ENCODE measurements at places on chromosomes 2 and 18.

DNA sequence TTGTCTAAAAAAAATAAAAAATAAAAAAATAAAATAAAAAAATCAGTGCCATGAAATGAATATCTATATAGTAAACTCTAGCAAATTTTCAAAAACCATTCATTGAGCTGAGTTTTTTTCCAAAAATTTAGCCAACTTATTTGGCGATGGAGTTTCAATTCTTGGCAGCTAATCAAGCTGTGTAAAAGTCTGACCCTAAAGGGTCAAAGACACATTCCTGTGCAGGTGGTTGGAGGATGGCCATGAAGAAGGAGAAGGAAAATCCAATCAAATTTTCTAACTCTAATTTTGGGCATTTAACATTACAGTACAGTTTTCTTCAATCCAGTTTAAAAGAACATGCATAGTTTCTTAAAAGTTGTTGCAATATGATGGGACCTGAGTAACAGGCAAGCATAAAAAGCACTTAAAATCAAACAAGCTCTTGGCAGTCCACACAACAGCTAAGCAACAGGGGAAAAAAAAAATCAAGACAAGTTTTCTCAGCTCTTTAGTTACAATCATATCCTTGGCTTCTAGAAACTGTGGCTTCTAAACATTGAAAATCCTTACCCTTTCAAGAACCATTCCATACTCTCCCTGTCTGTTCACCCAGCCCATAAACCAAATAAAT, 54.5 kb downstream of the ACVR1 start:
- no peak for DNase-seq

DNA sequence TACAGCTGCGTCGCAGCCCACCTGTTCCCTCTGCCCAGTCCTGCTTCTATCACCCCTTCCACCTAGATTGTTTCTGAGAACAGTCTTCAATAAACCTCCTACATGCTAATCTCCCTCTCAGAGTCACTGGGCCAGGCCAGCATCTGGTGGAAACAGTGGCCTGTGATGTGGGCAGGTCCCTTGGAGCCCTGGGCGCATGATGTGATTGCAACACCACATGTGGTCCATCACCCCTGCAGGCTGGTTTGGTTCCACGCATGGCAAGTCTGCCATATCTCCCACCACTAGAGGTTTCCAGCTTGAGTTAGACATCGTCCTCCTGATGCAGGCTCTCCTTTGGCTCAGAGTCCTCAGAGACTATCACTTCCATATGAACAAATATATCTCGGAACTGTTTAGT, 83.5 kb downstream of the PRKCE start:
- DNase-seq, result no peak

DNA sequence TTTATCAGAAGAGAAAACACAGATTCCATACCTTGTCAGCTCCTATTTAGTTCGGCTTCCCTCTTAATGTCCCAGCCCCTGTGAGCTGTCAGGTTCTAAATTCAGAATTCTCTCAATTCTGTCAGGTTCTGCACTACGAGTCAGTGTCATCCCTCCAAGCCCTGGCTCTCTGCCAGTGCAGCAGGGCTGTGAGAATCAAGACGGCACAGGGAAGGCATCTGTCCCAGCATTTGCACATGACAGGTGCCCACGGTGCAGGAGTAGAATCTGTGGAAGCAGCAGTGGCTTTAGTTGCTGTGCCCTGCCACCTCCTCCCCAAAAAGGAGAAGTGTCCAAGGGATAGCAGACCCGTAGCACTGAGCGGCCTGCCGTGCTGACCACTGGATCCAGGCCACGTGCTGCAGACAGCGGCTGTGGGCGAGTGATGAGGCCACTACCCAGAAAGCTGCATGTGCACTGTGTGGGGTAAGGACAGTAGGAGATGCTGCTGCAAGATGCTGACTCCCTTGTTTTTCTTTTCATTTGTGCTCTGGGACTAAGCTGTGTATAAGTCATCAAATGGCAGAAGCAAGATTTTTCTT, 12.8 kb downstream of the RBFA start:
- DNase-seq, result no peak

- DNase-seq, result no peak
Measured at GRCh38 chr2:45052388-45052928, 43.2 kb upstream of the SIX2 start.

GRCh38 chr2:224638301-224638823, 53.2 kb upstream of the CUL3 start:
- DNase-seq, result peak; percentile 67

DNA sequence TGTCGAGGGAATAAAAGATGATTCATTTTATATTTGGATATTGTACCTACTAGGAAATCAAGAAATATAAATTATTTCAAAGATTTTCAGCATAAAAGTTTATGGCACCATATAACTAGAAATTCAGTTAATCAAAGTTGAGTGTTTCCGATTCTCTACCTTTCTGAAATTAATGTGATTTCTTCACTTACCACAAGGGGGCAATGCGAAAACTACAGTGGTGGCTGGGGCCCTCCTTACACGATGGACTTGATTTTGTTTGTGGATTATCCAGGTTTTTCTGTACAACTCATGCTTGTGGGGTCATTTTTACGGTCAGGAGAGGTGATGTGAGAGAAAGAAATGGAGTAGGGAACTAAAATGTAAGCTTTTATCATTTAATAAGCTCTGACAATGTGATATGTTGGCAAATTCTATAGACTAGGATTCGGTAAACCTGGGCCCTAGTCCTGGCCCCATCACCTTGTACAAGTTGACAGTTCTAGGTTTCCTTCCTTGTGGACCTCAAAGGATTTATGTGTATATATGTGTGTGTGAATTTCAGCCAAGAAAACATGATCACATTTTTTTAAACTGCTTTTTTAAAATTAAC, 47.6 kb downstream of the G6PC2 start:
- DNase-seq, result peak; percentile 21

DNA sequence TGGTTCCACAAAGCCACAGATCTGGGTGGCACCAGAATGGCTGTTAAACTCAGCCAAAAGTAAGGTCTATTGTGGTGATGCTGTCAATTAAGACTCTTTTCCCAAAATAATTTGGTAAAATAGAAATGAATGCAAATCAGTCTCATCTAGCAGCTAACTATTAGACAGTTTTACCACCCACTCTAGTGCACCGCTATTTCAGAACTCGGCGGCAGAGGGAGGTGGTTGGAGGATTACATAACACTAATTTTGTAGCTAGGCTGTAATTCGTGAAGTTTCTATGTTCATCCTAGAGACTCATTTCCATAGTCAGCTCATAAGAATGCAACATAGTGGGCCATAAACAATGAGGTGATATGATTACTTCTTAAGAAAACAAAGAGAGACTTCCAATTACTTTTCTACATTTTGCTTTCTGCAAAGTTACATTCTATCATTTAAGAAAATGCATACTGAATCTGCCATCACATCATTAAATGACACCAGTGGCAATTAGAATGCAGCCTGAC, 413.8 kb downstream of the FBXO15 start:
- no peak for DNase-seq

DNA sequence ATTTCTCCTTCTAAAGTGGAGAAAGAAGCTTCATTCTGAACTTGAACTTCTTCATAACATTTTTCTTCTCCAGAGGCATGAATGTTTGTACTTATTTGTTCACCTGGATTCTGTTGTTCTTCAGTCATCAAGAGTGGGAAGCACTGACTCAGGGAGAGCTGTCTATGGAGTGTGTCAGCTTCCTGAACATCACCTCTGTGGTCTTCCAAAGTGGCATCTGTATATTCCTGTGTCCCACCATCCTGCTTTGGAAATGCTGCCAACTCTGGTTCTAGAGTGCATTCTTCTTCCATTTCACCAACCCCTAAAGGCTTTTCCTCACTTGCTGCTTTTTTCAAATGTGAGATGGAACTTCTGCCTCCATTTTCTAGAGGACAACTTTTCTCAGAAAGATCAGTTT, 59.5 kb downstream of the TTN start:
- DNase-seq, result no peak

GRCh38 chr18:76935722-76936337, 113.5 kb downstream of the ZNF236 start:
- no peak for DNase-seq

DNA sequence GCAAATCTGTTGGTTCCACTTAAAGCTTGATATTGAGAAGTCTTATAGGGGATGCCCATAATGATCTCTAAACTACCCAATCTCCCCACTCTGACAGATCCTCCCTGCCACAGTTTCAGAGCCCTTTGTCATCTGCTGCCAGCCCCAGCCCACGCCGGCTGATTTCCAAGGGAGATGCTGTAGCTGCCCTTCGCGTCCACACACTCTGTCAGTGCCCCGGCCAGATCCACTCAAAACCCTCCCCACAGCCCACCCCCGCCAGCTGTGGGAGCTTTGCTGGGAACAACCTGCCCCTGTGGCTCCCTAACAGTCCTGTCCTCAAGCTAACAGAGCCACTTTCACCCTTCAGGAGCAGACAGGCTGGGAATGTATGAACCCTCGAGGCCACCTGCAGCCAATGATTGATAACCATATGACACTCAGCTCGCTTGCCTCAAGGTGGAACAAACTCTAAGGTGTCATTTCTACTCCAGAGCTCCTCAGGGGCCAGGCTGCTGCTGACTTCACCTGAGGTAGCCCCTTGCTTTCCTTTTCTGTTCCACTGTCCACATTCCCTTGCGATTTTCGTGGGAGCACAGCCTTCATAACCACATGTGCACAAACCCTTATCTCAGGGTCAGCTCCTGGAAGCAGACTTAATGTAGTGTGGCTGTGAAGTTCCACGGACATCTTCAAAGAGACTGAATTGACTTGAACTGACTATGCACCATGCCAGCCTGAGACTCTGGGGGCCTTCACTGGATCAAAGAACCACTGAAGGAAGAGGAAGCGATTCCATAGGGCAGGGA, 92.6 kb upstream of the LGALSL start:
- DNase-seq, result no peak

GRCh38 chr2:36356298-36356989, 866 bp downstream of the CRIM1 start:
- DNase-seq, result peak; percentile 66

DNA sequence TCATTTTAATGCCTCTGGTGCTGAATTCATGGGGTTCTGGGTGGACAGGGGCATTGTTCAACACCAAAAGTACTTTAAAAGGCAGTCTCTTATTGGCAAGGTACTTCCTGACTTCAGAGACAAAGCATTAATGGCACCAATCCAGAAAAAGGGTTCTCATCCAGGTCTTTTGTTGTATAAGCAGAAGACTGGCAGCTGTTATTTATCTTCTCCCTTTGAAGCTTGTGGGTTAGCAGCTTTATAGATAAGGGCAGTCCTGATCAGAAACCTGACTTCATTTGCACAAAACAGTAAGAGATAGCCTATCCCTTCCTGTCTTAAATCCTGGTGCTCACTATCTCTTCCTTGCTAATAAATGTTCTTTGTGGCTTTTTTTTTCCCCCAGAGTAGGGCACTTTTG, 68.8 kb downstream of the VPS54 start:
- no peak for DNase-seq

DNA sequence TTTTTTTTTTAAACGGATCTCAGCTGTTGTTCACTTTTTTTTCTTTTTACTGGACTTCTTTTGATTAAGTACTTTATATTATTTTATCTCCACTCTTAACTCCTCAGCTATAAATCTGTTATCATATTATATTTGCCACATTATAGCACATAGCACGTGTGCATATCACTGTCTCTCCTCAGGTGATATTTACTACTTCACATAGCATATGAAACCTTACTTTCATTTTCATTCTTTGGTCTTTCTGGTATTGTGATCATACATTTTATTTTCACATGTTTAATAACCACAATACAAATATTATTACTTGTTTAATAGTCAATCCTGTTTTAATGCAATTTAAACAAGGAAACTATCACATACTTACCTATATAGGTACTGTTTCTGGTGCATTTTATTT, 993.1 kb upstream of the TMEFF2 start:
- DNase-seq, result no peak

DNA sequence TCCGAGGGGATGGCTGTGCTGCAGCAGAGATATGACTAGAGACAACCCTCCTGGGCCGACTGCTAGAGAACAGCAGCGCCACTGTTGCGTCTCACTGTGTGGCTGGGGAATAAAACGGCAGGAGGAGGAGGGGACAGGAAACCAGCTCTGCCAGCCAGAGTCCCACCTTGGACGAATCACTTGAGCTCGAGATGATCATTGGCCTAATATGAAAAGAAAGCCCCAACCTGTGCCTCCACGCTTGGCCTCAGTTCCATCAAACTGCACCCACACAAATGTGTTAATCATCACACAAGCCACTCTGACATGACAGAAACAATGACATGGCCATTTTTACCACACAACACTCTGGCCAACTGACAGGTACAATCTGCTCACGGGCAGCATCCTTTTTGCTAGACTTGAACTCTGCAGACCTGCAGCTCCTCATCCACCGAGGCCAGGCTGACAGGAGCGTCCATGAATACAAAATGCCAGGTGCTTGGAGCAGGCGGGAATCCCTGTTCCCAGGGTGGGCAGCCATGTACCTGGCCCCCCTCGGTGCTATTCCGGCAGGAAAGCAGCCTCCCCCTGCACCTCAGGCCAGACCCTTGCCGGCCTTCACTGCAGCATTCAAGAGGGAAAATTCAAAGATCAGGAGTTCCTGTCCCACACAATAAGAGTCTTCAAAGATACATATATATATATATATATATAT, 52.3 kb downstream of the PARD6G start:
- DNase-seq, result peak; percentile 24

GRCh38 chr2:107148055-107148454, 262.1 kb upstream of the ST6GAL2 start:
- DNase-seq, result no peak

GRCh38 chr18:52370841-52371240, 30.8 kb downstream of the DCC start:
- DNase-seq, result no peak

DNA sequence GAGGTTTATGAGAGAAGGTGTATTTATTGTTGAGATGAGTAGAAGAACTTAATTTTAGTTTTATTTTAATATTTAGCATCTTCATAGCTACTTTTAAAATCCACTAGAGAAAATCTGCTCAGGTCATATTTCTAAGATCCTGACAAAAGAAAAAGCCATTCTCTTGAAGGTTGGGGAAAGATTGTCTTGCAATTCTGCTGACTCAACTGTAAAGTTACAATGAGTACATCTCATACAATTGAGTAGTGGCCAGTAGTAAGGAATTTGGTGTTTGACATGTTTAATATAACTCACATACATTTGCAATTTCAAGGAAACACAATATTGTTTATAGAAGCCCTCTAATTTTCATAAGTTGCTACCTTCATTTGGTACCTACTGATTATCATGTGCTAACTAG, 344.5 kb downstream of the LRRTM1 start:
- no peak for DNase-seq

DNA sequence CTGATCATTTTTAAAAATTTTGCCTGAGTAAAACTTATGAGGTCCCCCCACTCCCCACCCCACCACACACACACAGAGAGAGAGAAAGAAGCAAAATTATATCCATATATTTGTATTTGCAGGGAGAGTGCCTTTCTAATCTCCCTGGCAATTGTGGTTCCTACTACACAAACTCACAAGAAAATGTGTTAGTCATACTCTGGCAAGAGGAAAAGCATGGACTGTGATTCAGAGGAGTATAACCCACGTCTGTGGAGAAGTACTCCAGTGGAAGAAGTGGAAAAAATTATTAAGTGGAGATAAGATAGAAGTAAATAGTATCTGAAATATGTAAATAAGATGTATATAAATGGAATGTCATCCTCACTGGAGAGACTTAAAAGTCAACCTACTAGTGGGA, 114.0 kb downstream of the DSEL start:
- no peak for DNase-seq

GRCh38 chr2:127954857-127955256, 69.1 kb upstream of the AMMECR1L start:
- no peak for DNase-seq

GRCh38 chr2:132562245-132562644, 107.8 kb downstream of the LYPD1 start:
- DNase-seq, result no peak

All from activated CD4-positive, alpha-beta T cell treated with anti-CD3 and anti-CD28 coated beads for 36 hours (primary cell).